Activated CD4-positive, alpha-beta T cell treated with anti-CD3 and anti-CD28 coated beads, Interleukin-2, amount 50 U/mL, for 1 hour (primary cell): ENCODE measurements at places on chromosomes 5 and 9.

DNA sequence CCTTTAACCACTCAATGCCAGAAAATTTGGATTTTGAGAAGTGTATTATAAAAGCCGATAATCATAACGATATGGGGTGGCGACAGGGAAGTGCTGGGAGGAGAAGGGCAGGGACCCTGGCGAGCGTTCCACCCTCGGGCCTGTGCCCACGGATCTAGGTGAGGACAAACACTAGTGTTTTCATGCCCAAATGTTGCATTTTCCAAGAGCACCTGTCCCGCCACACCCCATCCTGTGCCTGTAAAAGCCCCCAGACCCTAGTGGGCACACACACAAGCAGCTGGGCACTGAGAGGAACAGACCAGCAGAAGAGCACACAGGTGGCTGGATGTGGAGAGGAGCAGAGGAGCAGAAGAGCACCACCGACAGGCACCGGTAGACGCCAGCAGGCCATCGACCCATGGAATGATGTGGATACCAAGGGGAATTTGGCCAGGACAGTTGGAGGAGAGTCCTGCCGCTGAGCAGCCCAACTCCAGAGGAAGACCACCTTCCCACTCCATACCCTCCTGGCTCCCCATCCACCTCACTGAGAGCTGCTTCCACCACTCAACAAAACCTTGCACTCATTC is 315.0 kb downstream of the EDIL3 start:
- DNase-seq = no peak

DNA sequence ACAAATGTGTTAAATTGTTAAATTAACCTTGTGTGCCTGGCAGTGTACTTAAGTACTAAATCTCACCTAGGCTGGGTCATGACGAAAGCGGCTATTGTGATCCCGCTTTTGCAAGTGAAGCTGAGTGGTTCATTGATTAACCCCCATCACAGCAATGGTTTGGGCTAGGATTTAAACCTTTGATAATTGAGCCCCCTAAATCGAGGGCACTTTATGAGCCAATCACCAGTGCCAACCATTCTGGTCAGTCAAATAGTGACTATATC is 22.8 kb downstream of the HNRNPK start:
- DNase-seq = no peak

GRCh38 chr9:2192356-2192979 is 177.3 kb downstream of the SMARCA2 start:
- no peak for DNase-seq

GRCh38 chr5:35518104-35518503 is 99.6 kb upstream of the SPEF2 start:
- no peak for DNase-seq
